COR-L47 (cell line): ENCODE measurements at places on chromosomes 4 and X.

- no peak for DNase-seq
Observed at GRCh38 chr4:89308161-89308500, 531 bp upstream of the GPRIN3 start.

- no peak for DNase-seq
Observed at GRCh38 chr4:1294891-1295290, 5.2 kb downstream of the MAEA start.

DNA sequence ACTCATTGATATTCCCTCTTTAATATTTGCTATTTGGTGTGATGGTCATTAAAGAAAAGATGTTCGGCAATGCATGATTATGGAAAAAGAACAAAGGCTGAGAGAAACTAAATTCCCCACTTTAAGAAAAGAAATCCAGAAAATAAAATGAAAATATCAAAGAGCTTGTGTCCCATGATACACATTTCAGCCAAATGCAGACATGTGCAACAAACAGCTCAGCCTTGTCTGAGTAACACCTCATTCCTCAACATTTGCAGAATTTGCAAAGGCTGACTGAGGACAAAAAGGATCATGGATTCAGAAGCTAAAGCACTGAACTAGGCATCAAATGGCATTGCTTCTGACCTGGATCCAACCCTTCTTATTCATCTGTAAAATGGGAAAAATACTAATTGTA is 281.0 kb downstream of the RAB28 start:
- no peak for DNase-seq

DNA sequence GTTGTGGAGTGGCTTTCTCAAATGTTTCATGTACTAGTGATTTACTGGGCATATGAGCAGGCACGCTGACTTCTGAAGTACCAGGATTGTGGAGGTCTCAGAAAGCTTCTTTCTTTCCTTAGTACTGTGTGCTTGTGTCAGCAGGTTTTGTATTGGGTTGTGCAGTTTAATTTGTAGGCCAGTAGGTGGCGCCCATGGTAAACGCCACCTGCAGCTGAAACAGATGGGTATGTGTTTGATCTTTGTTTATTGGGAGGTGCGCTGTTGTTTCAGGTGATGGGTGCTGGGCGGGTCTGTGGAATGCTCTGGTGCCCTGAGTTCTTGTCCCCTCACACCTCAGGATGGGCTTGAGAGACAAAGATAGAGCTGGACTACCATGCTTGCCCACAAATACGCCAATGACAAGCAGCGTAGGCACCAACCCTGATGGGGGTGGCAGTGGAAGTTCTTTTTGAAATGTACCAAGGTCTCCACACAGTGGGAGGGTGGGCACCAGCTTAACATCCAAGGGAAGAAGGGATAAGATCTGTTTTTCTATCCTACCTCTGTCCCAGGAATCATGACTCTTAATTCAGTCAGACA is 141.5 kb downstream of the RPS6KA6 start:
- DNase-seq: peak; percentile 9

DNA sequence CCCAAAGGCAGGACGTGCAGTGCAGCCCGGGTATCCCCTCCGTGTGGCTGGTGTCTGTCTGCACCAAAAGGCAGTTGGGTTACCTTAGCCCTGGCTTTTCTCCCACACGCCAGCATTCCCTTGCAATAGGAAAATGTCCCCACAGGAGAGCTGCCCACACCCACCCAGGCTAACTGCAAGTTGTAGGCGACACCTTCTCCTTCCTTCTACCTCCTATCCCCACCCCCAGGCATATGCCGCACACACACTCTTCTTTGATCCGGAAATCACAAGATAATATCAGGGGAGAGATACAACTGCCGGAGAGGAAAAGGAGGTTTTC is 444 bp upstream of the APBB2 start:
- no peak for DNase-seq

DNA sequence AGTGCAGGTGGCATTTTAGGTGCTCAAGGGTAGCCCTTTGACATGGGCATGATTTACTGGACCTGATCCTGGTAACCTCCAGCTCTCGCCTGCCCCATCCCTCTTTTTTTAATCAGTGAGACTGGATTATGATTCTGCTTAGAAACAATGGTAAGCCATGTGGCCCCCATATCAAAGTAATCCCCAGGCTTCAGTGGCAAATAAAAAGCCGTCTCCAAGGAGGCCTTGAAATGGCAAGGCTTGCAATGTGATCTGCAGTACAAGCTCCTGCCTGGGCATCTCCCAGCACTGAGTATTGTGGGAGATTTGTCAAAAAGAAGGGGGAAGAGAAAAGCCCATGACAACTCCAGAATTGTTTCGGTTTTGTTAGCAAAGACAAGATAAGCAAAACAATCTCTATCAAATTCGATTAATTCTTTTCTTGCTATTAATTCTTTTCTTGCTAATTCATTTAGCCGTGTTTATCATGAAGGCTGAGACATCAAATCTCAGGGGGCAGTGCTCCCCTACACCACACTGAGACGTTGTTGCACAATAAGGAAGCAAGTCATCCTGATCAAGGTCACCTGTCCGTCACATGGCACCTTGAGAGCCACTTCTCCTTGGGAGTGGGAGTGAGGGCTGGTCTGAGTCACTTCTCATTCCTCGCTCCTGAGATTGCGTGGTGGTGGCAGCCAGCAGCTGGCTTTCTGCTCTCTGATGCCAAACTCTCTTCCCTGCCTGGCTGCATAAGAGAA is 312.7 kb upstream of the GATB start:
- no peak for DNase-seq

- no peak for DNase-seq
Observed at GRCh38 chr4:61239250-61239649, 39.1 kb downstream of the ADGRL3 start.

DNA sequence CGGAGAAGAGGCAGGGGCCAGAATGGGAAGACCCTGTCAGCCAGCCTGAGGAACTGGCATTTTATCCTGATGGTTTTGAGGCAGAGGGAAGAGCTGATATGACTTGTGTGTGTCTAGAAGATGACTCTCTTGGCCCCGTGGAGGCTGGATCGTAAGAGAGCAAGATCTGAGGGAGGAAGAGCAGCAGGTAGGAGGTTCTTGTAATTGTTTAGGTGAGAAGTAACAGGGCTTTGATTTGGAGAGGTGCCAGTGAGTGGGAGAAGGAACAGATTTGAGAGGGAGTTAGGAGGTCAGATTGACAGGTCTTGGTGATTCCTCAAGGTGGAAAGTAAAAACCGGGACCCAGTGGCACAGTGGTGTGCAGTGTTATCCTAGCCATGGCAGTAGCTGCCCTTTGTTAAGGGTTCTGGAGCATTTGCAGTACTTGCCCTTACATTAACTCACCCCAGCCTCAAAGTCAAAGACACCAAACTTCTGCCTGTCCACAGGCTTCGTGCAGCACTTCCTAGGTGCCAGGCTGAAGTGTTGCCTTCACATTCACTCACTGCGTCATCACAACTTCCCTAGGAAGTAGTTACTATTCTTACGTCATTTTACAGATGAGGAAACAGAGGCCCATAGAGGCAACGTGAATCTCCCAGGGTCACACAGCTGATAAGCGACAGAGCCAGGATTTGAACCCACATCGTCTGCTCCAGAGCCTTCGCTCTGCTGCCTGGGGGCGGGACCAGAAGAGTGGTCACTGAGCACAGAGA is 23.7 kb downstream of the RTL5 start:
- DNase-seq: no peak

GRCh38 chr4:123453061-123453680 is 56.6 kb downstream of the SPRY1 start:
- DNase-seq: no peak

DNA sequence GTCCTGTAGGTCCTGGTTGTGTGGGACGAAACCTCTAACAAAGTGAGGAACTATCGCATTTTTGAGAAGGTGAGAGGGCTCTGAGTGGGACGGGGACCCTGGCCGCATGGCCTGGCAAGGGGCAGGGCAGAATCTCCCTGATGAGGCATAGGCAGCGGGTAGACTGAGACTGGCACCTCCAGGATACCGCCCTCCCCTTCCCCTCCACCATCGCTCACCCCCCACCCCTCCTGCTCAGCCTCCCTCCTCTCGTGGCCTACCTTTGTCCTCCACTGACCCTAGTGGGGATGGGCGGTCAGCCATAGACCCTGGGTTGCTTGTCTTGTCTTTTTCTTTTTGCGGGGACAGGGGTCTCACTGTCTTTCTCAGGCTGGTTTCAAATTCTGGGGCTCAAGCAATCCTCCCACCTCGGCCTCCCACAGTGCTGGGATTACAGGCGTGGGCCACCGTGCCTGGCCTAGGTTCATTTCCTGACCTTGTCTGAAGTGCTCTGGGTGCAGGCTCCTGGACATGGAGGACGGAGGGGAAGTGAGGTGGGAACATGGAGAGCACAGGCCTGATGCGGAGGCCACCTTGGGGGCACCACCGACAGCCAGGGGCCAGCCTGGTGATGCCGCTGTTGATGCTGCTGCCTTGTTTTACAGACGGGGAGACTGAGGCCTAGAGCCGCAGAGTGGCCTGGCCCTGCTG is 10.5 kb upstream of the ADD1 start:
- DNase-seq: no peak

GRCh38 chrX:15356444-15356843 is 21.1 kb upstream of the PIGA start:
- no peak for DNase-seq

DNA sequence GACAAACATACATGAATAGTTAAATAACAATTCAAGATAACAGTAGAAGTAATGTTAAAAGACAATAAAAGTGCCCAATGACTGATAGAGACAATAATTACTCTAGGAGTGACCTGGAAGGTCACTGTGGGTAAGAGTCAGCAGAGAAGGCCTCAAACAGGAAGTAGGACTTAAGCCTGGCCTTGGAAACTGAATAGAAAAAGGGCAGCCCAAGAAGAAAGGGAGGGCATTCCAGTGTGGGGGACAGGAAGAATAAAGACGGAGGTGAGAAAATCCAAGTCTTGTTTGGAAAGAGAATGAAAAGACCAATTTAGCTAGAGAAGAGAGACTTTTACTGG is 6.0 kb downstream of the P2RY4 start:
- no peak for DNase-seq
